ENCODE measurements at places on chromosomes 6 and 20. TPM values are rescaled to one million over a fixed set of nuclear protein-coding genes. Genes with fewer than 3 reads are reported as not detected.

- DNase-seq: no peak
Observed at GRCh38 chr6:70312165-70312745, 9.4 kb upstream of the COL9A1 start.

DNA sequence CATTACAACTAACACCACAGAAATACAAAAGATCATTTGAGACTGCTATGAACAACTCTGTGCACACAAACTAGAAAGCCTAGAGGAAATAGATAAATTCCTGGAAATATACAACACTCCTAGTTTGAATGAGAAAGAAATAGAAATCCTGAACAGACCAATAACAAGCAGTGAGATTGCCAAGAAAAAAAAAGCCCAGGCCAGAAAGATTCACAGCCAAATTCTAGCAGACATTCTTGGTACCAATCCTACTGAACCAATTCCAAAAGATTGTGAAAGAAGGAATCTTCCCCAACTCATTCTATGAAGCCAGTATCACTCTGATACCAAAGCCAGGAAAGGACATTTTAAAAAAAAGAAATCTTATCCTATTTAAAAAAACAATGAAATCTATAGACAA is 7.0 kb upstream of the CDK19 start:
- no peak for DNase-seq

GRCh38 chr20:44688053-44688625 is 27.0 kb upstream of the CCN5 start:
- DNase-seq: no peak

DNA sequence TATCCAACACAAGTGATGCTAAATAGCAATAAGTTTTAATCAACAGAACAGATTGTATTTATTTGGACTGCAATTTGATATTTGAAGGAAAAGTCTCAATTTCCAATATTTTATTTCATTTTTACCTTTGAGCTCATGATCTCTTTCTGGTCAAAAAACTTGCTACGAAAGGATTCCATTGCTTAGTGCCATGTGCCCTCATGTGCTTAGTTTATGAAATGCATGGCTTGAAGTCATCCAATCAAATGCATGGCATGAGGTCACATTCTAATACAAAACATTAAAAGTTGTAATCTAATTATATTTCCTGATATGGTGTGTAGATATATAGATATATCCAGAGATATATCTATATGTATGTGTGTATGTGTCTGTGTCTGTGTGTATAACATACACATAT is 321.2 kb upstream of the ADGRB3 start:
- no peak for DNase-seq

Gene HRH3
- total RNA-seq: 1.9 TPM

Gene SLC22A7
- not detected for total RNA-seq

DNA sequence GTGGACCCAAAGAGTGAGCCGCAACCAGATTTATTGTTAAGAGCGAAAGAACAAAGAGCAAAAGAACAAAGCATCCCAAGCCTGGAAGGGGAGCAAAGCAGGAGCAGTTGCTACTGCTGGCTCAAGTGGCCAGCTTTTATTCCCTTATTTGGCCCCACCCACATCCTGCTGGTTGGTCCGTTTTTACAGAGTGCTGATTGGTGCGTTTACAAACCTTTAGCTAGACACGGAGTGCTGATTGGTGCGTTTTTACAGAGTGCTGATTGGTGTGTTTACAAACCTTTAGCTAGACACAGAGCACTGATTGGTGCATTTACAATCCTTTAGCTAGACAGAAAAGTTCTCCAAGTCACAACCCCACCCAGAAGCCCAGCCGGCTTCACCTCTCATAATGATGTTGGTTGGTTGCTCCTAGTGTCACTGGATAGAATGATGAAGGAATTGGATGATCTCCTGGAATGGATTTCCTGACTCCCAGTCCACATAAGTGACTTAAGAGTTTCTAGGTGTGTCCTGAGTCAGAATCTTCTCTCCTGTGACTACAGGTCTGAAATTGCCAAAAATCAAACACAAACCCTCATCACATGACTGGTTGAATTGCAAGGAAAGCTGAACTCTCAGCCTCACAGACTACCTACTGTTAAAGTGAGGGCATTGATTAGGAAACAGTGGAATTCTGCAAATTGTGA is 52.1 kb upstream of the CAP2 start:
- no peak for DNase-seq

- no peak for DNase-seq
Observed at GRCh38 chr6:146855889-146856288, 257.1 kb downstream of the ADGB start.

Gene RHAG
- 0.07 TPM for total RNA-seq

- DNase-seq: no peak
Observed at GRCh38 chr20:35311409-35311808, 19.2 kb upstream of the FAM83C start.

GRCh38 chr6:3603340-3604130 is 146.7 kb upstream of the SLC22A23 start:
- no peak for DNase-seq

- no peak for DNase-seq
Observed at GRCh38 chr6:25150031-25150430, 129.1 kb upstream of the CARMIL1 start.

GRCh38 chr20:36908603-36909002 is 32.7 kb downstream of the TLDC2 start:
- no peak for DNase-seq

Gene FKBP1C
- 2.0 TPM for total RNA-seq

DNA sequence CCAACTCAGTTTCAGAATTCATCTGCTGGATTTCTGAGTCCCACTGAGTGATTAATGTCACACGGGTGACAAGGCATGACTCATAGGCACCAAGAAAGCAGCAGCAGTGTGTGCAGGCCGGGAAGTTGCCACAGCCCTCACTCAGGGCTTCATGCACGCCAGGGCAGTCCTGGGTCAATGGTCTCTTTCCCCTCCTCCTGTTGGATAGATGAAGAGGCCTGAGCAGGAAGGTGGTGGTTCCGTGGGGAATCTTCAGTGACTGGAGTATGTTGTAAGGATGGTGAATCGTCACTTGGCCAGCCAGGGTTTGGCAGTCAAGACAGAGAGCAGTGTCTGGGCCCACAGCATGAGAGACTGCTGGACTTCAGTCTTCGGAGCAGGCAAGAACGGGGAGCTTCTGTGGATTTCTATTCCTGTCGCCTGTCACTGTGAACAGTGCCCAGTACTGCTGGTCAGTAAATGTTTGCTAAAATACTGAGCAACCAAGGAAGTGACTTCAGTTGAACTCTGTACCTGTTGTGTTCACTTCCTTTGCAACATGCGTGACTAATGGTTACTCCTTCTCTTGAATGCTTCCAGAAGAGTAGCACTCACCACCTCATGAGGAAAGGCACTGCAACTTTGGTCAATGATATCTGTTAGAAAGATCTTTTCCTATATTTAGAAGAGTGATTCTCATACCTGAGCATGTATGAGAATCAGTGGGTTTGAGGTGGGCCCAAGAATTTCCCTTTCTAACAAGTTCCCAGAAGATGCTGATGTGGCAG is 62.0 kb upstream of the CD93 start:
- no peak for DNase-seq

Gene FAM83D
- 82.9 TPM for total RNA-seq

Gene HLA-DQA1
- total RNA-seq: not detected

Gene TRIM15
- not detected for total RNA-seq

DNA sequence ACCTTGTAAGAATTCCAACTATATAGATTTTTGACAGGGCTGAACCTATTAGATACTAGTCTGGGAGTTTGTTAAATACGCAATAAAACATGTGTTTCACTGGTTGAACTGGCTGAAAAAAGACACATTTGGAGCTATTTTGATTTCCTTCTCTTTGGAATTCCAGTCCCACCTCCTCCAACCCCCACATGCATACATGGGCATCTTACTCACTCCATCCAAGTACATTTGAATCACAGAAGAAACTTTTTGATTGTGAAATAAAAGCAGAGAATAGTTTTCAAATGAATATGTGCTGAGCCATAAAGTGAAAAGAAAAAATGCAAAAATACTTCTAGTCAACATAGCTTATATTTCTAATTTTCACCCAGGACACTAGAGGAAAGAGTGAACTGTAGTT is 33.9 kb upstream of the STXBP5 start:
- no peak for DNase-seq

DNA sequence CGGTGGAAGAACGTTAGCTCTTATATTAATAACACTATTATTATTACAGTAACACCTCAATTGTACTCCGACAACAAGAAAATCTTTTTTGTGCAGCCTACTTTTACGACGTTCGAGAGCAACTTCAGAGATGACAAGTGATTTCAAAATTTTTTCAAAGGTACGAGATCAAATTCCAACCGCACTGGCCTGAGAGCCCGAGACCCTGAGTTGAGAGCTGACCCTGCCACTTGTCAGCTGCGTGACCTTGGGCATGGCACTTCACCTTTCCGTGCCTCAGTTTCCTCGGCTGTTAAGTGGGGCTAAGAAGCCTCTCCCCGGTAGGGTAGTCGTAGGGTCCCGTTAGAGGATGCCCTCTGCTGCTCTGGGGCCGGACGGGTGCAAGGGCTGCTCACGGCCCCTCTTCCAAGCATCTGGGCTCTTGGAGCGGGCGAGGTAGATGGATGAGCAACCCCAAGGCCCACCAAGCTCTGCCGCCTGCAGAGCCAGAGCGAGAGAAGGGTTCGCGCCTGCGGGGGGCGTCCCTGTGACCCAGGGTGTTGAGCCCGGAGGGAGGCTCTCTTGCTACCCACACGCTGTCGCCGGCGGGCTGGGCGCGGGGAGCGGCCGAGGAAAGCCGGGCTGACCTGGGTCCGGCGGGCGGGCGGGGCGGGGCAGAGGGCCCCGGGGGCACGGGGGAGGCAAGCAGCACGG is 510 bp downstream of the NDRG3 start:
- no peak for DNase-seq

Gene MYLK2
- 0.21 TPM for total RNA-seq
